ENCODE measurements at places on chromosomes 5 and 9.

DNA sequence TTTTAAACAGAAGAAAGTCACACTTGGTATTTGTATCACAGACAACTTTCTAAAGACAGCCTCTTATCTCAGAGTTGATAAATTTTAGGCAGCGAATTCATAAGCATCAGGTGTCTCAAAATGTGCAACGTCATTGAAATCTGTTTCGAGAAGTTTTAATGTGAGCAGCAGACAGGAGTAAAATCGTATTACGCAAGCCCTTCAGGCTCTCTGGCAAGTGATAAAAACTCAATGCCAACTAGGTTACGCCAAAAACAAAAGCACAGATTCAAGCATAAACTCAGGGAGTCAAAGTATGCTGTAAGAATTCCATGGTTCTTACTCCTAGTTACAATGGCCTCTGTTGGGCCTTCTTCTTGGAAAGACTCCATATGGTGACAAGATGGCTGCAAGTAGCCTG is 244.7 kb downstream of the SEMA5A start:
- no peak for DNase-seq

GRCh38 chr9:130235558-130236435 is 29.8 kb upstream of the HMCN2 start:
- DNase-seq: peak; percentile 59

DNA sequence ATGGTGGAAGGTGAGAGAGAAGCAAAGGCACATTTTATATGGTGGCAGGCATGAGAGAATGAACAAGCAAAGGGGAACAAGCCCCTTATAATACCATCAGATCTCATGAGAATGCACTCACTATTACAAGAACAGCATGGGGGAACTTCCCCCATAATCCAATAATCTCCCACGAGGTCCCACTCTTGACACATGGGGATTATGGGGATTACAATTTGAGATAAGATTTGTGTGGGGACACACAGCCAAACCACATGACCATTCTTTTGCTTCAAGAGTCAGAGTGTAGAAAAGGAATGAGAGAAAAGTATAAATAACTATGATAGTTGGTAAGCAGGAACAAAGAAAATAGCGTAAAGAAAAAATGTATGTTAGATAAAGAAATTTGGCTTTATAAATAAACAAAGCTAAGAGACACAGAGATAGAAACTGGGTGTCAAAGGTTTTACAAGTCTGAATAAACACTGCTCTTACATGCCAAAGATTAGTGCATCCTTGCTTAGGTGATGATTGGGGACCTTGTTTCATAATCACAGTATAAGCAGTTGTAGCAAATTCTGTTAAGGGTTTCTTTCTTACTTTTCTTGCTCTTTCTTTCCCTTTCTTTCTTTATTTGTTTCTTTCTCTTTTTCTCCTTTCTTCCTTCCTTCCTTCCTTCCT is 91.9 kb upstream of the PAPPA start:
- DNase-seq: no peak

GRCh38 chr5:2750758-2751464 is 566 bp downstream of the IRX2 start:
- DNase-seq: peak; percentile 48

DNA sequence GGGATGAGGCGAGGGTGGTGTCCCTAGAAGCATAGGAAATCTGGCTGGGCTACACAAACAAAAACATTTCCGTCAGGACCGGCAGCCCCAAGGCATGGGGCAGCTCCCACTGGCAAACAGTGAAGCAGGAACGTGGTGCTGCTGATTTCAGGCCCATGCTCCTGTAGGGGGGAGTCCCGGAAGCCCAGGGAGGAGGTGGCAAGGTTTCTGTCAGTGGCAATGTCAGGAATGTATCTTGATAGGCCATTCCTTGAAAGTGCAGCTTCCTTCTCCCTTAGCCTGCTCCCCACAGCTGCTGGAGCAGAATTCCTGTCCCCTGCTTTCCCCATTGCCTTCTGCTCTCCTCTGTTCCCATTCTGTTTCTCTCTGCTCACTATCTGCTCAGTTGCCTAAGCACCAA is 42.4 kb downstream of the MRRF start:
- DNase-seq: no peak

DNA sequence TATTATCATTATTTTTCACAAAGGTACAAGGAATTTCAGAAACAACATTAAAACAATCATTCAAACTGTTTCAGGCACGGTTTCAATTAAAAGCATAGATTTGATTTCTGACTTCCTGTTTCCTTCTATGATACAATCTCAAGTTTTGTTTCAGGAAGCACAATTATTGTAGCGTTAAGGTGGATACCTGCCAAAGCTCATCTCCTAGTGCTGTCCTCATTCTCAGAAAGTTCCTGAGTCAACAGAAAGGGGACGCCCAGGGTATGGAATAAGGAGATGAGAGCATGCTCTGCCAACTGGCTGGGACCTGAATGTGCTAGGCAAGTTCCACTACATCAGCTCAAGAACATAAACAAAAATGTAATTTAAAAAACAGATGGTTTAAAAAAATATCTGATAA is 2.0 kb upstream of the TRIM14 start:
- DNase-seq: peak; percentile 12

GRCh38 chr9:136686534-136686793 is 793 bp downstream of the AGPAT2 start:
- DNase-seq: no peak

DNA sequence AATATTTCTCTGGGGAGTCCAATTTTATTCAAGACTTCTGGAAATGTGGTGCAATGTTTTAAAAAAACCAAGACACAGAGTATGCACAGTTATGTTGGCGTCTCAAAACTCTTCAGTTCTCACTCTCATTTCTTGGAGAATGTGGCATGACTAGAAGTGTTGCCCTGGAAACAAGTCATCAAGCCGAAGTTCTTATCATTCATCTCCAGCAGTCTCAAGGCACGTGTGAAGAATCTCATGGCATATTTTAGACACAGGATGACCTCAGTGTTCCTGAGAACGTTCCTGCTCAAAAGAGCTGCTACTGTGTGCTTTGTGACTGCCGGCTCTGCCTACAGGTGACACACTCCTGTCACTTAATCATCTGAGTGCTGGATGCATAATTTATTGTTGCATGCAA is 147.4 kb upstream of the IRX4 start:
- DNase-seq: no peak
